ENCODE measurements at places on chromosomes 3 and 15. TPM values are rescaled to one million over a fixed set of nuclear protein-coding genes. Genes with fewer than 3 reads are reported as not detected.

DNA sequence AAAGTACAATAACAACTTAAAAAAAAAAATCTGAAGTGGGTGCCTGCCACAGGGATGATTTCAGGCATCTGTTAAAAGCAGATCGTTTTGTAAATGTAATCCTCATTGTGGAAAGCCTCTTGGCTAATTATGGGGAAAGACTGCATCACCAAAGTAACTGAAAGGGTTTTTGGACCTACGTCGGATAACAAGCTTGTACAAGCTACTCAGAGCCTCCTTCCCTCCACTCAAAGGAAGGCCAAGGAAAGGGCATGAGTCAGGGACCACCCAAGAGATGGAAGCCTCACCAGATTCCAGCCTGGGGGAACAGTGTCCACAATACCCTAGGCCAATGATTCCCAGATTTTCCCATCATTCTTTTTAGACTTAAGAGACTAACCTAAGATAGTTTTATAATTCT is 84.3 kb downstream of the ATP1B3 start:
- DNase-seq, result no peak

DNA sequence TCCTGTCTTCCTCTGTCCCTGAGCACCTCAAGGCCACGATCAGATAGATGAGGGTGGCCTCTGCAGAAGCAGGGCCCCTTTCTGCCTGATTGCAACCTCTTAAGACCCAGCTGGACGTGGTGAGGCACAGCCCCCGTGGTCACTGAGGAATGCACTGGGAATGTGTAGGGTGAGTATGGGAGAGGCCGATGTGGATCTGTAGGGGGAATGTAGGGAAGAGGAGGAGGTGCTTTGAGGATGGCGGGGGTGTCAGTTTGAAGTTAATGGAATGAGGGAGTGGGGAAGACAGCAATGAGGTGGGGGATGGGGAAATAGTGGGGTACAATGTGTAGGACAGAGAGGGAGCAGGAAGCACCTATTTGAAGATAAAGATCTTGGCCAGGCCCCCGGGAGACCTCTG is 785 bp upstream of the IQCF5 start:
- no peak for DNase-seq

GRCh38 chr3:141384157-141384556 is 15.9 kb downstream of the ZBTB38 start:
- DNase-seq, result no peak

The TRIM42 gene
- not detected for total RNA-seq
